ENCODE measurements at places on chromosomes 5 and 9.

DNA sequence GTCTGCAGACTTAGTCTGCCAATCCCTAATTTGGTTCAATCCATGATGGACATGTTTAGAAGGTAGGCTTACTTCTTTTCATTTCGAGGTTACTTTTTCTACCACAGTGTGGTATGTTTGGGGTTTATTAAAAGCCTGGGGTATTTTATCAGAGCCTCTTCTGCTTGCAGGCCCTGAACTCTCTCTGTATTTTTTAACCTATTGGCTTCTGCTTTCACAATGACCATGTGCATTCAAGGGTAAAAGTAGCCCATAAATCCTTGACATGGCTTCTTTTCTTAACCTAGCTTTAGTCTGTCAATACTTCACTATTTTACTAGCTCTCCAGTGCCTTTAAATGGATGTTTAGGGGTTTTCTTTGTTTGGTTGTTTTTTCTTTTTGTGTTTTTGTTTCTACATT, 286.6 kb downstream of the FER start:
- no peak for DNase-seq

GRCh38 chr5:138989720-138990119, 114.6 kb upstream of the LRRTM2 start:
- no peak for DNase-seq

DNA sequence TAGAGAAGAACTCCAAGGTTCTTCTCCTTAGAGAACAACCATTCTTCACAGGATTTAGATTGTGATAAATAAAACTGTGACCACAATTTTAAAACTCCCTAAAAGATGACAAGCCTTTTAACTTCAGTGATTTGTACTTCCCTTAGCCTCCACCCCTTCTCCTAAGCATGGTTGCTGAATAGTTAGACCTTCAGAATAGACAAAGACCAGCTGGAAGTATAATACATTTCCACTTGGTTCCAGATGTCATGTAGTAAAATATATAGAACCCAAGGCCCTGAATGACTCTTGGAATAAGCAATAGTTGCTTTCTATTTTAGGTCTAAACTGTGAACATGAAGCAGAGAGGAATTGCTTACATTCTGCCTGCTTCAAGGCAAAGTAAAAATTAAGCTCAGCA, 208.7 kb downstream of the ARRDC3 start:
- no peak for DNase-seq

GRCh38 chr9:21543187-21543586, 61.1 kb upstream of the IFNE start:
- DNase-seq, result no peak

- DNase-seq, result no peak
Observed at GRCh38 chr9:5443850-5444249, 6.1 kb upstream of the PLGRKT start.

DNA sequence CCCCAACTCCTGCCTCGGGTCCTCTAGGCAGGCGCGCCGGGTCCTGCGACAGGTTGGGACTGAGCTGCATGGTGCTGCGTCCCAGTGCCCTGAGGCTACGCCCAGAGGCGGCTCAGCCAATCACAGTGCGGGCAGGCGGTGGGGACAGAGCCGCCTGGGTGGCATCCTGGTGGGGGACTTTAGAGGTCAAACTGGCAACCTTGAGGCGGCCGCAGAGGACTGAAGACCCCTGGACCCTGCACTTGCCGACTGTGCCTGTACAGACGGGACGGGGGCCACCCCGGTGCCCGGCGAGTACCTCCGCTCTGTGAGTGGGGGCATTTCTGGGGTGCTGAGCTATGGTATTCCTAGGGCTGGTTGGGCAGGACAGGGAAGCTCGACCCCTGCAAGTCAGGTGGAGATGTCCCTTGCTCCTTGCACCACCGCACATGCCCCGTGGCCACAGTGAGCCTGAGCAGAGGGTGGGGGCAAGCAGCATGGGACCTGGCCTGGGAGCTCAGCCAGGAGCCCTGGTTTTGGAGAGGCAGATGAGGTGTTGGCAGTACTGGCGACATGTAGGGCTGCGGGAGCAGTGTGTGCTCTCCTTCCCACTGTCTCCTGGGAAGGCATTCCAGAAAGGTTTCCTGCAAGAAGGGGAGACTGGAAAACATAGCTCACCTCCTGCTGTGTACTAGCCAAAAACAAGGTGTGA, 45.5 kb downstream of the CTSL start:
- no peak for DNase-seq

GRCh38 chr9:5665059-5665458, 36.2 kb downstream of the RIC1 start:
- no peak for DNase-seq

GRCh38 chr9:19510907-19511306, 102.1 kb downstream of the ACER2 start:
- no peak for DNase-seq

- no peak for DNase-seq
Observed at GRCh38 chr9:91516081-91516480, 92.4 kb upstream of the NFIL3 start.
